ENCODE measurements at places on chromosomes 6 and 20.

GRCh38 chr6:158648682-158649131 lies 1.1 kb upstream of the SYTL3 start:
- DNase-seq = no peak

DNA sequence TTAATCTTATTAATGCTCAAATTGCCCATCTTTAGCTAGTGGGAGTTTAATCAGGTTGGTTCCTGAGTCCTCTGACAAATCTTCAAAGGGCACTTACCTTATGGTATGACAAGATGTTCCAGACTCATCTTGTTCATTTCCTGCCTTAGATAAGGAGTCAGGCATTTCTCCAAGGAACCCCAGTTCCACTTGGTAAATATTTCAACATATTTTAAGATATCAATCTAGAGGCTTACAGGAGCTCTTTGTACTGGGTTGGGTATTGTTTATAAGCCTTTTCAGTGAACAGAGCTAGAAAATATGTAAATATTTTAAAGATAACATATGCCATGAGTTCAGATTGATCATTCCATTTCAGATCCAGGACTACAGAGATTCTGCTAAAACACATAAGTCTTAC lies 159.8 kb downstream of the RCAN2 start:
- no peak for DNase-seq

- DNase-seq = no peak
Measured at GRCh38 chr20:46264391-46265266, 43.7 kb downstream of the CDH22 start.

GRCh38 chr20:61117725-61118124 lies 134.3 kb upstream of the CDH4 start:
- DNase-seq = no peak

GRCh38 chr6:34584694-34585093 lies 28.6 kb upstream of the SPDEF start:
- no peak for DNase-seq

GRCh38 chr6:90303039-90303438 lies 6.4 kb upstream of the BACH2 start:
- no peak for DNase-seq

GRCh38 chr6:169905041-169905807 lies 153.8 kb downstream of the ERMARD start:
- no peak for DNase-seq

- DNase-seq = no peak
Measured at GRCh38 chr6:106281661-106282060, 43.9 kb downstream of the ATG5 start.

DNA sequence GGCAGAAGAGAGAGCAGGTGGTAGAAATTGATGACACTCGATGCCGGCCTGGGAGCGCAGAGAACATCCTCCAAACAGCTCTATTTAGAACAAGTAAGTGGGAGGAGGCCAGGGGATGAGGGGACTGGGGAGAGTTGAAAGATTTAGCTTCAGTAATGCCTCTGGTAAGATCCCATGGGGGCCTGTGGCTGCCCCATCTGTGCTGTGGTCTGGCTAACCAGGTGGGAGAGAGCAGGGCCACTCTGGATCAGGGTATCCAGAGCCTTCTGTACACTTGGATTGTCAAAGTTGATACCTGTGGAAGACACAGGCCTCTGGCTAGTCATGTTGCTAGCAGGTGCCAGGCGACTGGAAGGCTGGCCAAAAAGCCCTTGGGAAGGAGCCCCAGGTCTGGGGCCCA lies 27.6 kb downstream of the NCOA5 start:
- no peak for DNase-seq

DNA sequence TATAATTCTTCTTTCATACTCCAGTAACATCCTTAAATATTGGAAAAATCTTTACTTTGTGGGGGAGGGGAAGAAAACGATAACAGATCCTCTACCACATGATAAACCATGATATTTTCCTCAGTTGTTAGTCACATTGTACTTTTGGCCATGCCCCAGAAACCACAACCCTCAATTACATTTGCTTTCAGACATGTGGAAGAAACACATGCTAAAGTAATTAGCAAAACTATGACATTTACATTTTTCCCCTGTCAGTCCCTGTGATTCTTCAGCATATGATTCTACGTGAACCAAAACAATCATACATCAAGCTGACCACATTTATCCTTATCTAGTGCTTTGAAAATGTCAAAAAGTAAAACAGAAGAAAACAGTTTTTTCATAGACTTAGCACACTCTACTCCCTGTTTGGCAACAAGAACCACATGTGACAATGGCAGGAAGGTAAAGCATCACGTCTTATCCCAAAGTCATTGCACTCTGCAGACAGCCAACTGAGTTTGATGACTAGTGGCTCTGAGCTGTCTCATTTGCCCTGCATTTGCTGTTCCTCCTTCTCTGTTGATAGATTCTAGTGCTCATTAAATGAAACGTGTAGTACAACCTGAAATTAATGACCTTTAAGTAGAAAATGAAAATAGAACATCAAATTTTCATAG lies 505.8 kb upstream of the MARCKS start:
- no peak for DNase-seq

GRCh38 chr20:43583133-43583864 lies 7.4 kb upstream of the IFT52 start:
- no peak for DNase-seq

GRCh38 chr20:59891581-59891980 lies 41.9 kb downstream of the SYCP2 start:
- DNase-seq = no peak
